NB4 (cell line): ENCODE measurements at places on chromosomes 11 and 22.

DNA sequence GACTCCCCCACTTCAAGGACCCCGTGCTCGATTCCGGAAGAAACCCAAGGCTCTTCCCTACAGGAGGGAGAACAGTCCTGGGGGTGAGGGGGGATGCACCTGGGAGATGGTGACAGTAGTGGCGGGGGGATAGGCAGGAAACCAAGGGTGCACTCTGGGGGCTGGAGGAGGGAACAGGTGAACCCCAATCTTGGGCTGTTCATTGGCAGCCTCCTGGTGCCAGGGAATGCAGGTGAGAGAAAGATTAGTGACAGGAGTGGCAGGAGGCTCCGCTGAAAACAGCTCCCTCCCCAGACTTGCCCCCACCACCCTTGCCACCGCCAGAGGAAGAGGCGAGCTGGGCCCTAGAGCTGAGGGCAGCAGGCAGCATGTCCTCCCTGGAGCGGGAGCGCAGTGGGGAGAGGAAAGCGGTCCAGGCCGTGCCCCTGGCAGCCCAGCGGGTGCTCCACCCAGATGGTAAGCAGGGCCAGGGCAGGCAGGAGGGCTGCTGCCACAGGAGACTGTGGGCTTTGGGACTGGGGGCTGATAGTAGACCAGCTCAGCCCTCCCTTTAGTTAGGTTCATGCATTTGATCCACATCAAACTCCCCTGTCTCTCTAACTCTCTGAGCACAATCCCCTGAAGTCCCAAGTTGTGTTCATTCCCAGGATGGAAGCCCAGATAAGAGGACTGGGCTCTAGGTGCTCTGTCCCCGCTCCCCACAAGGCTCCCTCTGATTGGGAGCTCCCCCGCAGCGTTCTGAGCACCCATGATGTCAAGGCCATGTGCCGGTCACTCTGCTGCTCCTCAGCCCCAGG is 14.5 kb downstream of the ROBO3 start:
- DNase-seq = no peak

- DNase-seq = no peak
Observed at GRCh38 chr22:27153386-27153785, 496.0 kb downstream of the MIAT start.

- DNase-seq = no peak
Observed at GRCh38 chr11:117786135-117786870, 10.7 kb downstream of the DSCAML1 start.

GRCh38 chr11:72899238-72899637 is 85.0 kb downstream of the ATG16L2 start:
- no peak for DNase-seq

GRCh38 chr11:45651156-45651555 is 14.3 kb downstream of the CHST1 start:
- no peak for DNase-seq

DNA sequence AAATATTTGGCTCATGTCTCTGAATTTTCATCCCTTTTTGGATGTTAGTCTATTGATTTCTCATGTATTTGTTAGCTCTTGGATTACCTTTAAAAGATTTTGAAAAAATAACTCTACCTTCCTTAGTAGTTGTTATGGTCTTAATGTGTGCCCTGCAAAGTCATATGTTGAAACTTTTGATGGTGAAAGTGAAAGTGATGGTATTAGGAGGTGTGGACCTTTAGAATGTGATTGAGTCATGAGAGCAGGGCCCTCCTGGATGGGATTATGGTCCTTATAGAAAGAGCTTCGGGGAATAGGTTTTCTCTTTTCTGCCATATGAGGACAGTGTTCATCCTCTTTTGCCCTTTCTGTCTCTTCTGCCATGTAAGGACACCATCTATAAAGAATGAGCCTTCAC is 33.6 kb upstream of the MPPED2 start:
- DNase-seq = no peak

DNA sequence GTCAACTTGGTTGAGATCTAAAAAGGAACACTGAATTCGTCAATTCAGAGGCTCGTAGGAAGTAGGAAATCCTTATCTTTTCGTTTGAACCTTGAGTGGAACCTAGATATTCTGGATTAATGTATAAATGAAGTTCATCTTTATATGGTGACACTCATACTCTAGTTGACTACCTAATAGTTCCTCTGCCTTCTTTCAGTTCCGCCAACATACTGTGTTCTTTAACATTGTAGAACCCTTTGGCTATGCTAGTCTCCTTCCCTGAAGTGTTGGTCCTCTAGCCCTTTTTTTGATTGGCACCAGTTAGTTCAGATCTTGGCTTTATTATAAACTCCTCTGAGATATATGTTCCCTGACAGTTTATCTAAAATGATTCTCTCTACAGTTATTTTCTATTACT is 1.5 kb downstream of the ATM start:
- no peak for DNase-seq

DNA sequence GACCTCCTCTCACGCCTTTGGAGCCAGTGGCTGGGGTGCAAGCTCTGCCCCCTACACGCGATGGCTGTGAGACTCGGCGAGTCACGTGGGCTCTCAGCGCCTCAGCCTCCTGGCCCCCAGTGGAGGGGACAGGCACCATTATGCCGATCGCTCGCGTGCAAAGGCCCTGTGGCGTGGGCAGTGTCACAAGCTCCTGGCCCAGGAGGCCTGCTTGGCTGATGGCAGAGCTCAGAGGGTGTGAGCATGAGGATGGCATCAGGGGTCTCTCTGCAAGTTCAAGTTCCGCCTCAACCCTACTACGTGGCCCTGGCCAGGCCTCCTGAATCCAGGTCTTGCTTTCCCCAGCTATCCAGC is 90.8 kb upstream of the KCNQ1OT1 start:
- no peak for DNase-seq

- DNase-seq = no peak
Observed at GRCh38 chr11:114090976-114091375, 31.5 kb downstream of the ZBTB16 start.

DNA sequence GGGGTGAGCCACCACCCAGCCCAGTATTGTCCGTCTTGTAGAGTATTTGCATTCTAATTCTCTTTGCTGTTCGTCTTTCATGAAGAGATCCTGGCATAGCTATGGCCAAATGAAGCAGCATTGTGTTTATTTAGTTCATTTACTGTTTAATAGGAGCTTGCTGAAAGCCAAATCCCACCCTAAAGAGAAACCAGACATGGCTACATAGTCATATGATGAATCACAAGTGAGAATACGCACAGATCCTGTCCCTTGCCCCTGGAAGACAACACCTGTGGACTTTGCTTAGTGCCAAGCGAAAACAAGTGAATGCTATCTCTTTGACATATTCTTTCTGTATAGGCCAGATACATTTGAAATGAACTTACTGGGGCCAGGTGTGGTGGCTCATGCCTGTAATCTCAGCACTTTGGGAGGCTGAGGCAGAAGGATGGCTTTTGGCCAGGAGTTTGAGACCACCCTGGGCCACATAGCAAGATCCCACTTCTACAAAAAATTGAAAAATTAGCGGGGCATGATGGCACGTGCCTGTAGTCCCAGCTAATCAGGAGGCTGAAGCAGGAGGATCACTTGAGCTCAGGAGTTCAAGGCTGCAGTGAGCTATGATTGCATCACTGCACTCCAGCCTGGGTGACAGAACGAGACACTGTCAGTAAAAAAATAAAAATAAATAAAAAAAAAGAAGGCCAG is 5.1 kb upstream of the ARFGAP3 start:
- no peak for DNase-seq

DNA sequence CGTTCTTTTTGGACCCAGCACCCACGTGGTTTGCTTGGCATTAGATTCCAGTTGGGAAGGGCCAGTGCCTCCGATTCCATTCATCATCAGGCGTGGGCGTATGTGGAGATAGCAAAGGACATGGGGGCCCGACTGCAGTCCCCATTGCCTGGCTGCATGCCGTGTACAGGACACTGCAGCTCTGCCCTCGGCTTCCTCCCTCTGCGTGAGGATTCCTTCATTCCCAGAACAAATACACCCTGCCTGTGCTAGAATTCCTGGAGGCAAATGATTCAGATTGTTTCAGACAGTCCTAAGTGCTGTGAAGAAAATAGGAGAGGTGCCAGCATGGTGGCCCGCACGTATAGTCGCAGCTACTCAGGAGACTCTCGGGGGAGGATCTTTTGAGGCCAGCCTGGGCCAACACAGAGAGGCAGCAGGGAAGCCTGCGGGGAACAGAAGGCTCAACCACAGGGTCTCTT is 15.4 kb downstream of the DERL3 start:
- no peak for DNase-seq

DNA sequence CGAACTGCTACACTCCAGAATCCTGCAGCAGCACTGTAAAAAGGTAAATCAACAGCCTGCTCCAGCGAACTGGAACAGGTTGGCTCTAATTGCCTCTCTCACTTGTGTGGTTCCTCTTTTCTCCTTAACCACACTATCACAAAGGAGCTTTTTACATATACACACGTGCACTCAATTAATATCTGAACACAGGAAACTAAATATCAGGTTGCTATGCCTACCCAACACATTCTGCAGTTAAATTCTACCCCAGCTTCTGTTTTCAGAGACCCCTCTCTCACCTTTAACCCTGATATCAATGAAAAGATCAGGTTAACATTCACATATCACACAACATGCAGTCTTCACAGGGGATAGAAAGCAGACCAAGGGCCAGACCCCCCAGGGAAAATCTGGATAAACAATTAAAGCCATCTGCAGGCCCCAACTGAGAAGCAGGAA is 11.0 kb downstream of the RBFOX2 start:
- DNase-seq = peak; percentile 51

GRCh38 chr11:43925063-43925931 is 17.1 kb upstream of the C11orf96 start:
- no peak for DNase-seq

- peak; percentile 76 for DNase-seq
Observed at GRCh38 chr11:33970984-33971466, 79.1 kb upstream of the LMO2 start.

- DNase-seq = no peak
Observed at GRCh38 chr11:132030896-132031295, 660.5 kb downstream of the NTM start.

DNA sequence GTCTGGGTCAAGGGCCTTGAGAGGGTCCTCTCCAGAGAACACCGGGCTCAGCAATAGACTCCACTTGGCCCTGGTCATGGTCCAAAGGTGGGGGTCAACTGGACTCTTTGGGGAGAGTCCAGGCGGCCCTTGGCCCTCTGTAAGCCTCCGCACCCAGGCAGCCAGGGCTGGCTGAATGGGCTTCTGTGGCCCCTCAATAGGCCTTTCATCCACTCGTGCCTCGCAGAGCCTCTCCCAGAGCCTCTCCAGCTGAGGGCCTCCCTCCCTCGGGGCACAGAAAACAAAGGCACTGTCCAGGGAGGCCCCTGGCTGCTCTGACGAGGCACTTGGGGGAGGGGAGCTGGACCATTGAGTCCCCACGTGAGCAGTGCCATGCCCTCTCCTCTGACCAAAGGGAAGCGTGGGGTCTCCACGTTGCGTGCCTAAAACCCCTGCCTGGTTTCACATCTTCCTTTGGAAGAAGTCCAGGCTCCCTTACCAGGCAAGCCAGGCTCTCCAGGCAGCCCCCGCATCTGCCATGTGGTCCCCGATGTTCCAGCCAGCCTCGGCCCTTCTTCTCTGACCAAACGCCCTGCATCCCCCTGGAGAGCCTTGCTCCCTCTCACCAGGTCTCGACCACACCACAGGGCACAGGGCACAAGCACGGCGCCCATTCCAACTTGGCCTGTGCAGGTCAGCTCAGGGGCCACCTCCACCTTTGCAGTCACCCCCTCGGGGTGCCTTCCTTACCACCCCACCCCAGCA is 15.5 kb downstream of the KIAA0930 start:
- DNase-seq = no peak

- DNase-seq = no peak
Observed at GRCh38 chr11:16295592-16295991, 60.8 kb downstream of the SOX6 start.

DNA sequence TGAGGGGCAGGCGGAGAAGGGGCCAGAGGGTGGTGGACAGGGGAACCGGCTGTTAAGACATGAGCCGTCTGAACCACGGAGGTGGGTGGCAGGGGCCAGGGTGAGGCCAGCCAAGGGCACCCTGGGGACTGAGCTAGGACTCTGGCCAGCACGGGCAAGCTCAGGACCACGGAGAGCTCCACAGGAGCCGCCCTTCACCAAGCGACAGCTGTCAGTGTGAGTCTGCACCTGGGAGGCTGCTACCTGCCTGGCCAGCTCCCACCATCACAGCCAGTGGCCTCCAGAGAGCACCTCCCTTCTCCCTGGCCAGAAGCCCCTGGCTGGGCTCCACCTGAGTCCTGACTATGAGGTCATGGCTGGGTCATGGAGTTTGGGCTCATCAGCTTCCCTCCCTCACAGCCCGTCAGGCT is 21.6 kb downstream of the MGAT3 start:
- DNase-seq = peak; percentile 42

DNA sequence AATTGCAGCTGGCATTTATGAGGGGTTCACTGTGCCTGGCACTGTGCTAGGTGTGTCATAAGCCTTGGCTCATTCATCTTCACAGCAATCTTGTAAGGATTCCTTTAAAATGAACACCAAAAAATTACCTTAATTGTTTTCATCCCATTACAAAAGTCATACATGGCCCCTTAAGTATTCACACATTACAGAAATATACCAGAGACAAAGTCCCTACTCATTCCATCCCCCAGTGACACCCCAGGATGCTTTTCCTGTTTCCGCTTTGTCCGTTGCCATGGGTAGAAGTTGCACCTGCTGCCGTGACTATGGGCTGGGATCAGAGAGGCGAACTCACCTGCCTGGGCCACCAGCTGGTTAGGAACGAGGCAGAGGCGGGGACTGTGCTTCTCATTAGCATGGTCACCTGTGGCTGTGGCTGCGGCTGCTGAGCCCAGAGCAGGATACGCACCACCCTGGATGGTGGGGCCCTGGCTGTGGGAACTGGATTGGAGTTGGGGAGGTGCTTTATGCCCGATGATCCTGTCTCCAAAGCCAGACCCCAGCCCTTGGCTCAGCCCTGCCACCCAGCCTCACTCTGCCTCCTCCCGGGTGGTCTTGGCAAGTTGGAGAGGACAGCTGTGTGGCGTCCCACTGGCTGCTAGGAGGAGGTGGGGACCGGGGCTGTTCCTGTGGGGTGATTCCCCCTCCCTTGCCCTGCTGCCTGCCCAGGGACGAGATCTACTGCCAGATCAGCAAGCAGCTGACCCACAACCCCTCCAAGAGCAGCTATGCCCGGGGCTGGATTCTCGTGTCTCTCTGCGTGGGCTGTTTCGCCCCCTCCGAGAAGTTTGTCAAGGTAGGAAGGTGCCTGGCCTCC is 60.8 kb downstream of the MYO7A start:
- DNase-seq = no peak

GRCh38 chr11:127071606-127072005 is 71.0 kb upstream of the KIRREL3 start:
- no peak for DNase-seq

GRCh38 chr11:8833568-8834315 is 77.2 kb upstream of the AKIP1 start:
- DNase-seq = peak; percentile 17

DNA sequence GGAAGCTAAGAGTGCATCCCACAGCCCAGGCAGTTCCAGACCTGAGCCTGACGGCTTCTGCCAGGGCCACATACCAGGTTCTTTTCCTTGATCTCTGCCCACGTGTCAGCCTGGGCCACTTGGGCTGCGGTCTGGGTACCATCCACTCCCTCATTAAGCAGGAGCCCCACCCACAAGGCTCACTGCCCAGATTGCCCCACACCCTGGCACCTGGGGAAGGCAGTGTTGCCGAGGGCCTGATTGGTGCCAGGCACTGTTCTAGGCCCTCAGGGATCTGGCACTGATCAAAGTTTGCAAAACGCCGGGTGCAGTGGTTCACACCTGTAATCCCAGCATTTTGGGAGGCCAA is 15.4 kb downstream of the GGA1 start:
- no peak for DNase-seq
